NCI-H2081 (cell line): ENCODE measurements at places on chromosomes 5 and 9.

GRCh38 chr5:23084815-23085214 is 231.7 kb upstream of the CDH12 start:
- DNase-seq, result peak; percentile 7

DNA sequence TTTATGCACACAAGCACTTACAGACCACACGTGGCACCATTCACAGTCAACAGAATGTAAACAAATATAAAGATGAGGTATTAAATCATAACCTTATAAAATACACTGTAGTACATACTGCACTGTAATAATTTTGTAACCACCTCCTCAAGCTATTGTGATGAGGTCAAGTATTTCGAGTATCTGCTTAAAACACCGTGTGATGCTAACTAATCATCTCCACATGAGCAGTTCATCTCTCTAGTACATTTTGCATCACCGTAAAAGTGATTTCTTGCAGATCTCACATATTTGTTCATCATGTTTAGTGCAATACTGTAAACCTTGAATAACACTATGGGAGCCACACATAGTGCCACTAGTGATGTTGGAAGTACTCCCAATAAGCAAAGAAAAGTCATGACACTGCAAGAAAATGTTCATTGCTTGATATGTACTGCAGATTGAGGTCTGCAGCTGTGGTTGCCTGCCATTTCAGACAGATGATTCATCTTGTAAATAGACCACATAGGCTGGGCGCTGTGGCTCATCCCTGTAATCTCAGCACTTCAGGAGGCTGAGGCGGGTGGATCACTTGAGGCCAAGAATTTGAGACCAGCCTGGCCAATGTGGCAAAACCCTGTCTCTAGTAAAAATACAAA is 44.3 kb downstream of the FOXB2 start:
- no peak for DNase-seq

DNA sequence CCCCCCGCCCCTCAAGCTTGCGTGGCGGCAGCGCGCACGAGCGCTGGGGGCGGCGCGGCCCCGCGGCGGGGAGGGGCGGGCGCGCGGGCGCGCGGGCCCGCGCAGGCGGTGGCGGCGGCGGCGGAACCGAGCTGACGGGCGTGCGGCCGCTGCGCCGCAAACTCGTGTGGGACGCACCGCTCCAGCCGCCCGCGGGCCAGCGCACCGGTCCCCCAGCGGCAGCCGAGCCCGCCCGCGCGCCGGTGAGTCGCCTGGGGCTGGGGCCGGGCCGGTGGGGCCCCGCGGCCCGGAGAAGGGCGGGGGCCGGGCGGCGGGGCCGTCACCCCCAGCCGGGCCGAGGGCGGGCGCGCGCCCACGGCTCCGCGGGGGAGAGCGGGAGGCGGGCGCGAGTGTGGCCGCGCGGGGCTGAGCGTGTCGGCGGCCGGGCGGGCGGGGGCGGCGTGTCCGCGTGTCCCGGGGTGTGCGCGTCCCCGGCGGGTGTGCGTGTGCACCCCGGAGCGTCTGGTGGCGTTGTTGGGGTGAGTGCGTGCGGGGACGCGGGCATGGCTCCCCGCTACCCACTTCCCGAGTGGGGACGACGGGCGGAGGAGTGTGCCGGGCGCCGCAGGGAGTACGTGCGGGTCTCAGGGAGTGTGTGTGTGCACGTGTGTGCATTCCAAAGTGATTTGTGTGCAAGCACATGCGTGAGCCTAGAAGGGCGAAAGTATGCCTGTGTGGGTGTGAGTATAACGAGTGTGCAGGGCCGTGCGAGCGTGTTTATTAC is at the start of gene NEK6:
Gene NEK6, plus strand, starts transcription at position 106 of the 763 bp plus-strand sequence. CDS start 44,016 bp downstream, outside the sequence.
- no peak for DNase-seq

DNA sequence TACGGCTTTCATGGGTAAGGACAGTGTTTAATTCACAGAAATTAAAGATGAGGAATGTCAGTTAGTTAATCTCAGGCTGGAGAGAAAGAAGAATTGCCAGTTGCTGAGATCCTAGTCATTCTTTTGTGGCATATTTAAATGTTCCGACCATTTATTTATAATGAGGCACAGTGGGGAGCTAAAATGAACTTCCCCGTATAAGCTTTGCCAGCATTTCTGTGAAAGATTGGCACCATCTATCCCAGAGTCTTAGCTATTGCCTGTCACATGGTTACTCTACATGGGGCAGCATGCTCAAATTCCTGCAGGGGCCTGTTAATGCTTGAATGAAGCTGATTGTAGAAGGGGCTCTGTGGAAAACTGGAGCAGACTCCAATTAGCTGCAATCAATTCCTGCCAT is 314.1 kb downstream of the PRELID2 start:
- DNase-seq, result no peak

GRCh38 chr5:176694631-176695030 is 47.3 kb downstream of the TSPAN17 start:
- DNase-seq, result no peak

DNA sequence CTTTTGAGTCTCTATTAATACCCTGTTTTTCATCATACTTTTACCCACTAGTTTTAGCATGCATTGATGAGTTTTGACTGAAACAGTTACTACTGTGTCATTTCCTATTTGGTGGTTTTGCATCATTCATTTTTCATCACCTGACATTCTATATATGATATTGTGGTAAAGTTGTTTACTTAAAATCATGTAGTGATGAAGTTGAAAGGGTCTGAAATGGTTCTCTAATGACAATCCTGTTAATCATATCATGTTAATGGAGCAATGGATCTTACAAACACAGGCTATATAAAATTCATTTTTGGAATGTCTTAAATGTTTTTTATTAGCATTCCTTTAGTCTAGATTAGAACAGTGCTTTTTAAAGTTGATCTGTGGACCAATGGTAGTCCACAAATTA is 84.1 kb downstream of the ERBIN start:
- no peak for DNase-seq

GRCh38 chr5:87408204-87408603 is 4.5 kb downstream of the CCNH start:
- DNase-seq, result no peak

GRCh38 chr5:169302491-169303118 is 1.7 kb upstream of the SLIT3 start:
- DNase-seq, result peak; percentile 41

GRCh38 chr5:178246624-178247279 is 14.2 kb upstream of the PHYKPL start:
- DNase-seq, result no peak
